IPS DF 6.9 (cell line): ENCODE measurements at places on chromosomes 12 and 14.

- DNase-seq = no peak
These were observed 183.6 kb downstream of the ERC1 start for GRCh38 chr12:1174659-1175058.

- no peak for DNase-seq
These were observed 11.4 kb downstream of the MMP14 start for GRCh38 chr14:22847661-22848341.

DNA sequence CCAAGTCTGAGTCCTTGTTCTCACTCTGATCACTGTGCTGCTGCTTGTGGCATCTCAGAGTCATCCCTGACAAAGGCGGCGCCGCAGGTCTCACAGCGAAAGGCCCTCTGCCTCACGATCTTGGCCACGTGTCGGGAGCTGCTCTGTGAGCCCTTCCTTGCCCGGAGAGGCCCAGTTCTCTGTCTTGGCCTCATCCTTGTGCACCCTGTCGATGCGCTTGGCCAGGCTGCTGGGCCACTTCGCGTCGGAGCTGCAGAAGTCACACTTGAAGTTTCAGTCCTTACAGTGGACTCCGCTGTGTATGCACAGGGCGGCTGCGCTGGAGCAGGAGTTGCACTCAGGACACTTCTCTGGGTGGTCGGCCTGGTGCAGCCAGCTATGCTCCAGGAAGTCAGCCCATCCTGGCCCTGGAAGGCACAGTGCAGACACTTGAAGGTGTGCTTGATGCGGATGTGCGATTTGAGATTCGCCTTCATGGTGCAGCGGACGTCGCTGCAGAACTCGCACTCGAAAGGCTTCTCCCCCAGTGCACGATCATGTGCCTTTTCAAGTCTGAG lies 36.4 kb upstream of the SAV1 start:
- no peak for DNase-seq

DNA sequence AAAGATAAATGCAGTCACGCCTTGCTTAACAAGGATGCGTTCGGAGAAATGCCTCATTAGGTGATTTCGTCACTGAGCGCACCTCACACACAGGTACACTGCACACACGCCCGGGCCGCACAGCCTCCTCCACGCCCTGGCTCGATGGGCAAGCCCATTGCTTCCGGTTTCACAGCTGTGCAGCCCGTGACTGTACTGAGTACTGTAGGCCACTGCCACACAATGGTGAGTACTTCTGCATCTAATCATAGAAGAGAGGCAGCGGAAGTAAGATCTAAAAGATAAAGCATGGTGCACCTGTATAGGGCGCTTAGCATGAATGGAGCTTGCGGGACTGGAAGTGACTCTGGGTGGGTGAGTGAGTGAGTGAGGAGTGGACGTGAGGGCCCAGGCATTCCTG lies 4.3 kb downstream of the RIMBP2 start:
- no peak for DNase-seq

DNA sequence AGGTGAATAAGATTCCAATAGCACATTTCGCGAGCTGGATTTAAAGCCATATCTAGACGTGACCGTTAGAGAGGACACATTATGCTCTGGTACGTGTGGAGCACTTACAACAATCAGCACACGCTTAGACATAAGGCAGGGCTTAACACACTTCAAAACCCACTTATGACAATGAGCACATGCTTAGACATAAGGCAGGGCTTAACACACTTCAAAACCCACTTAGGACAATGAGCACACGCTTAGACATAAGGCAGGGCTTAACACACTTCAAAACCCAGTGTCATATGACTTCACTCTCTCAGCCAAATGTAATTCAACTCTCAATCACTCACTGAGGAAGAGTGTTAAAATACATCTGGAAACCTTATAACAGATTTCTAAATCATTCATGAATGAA lies 11.2 kb upstream of the PLD4 start:
- no peak for DNase-seq

DNA sequence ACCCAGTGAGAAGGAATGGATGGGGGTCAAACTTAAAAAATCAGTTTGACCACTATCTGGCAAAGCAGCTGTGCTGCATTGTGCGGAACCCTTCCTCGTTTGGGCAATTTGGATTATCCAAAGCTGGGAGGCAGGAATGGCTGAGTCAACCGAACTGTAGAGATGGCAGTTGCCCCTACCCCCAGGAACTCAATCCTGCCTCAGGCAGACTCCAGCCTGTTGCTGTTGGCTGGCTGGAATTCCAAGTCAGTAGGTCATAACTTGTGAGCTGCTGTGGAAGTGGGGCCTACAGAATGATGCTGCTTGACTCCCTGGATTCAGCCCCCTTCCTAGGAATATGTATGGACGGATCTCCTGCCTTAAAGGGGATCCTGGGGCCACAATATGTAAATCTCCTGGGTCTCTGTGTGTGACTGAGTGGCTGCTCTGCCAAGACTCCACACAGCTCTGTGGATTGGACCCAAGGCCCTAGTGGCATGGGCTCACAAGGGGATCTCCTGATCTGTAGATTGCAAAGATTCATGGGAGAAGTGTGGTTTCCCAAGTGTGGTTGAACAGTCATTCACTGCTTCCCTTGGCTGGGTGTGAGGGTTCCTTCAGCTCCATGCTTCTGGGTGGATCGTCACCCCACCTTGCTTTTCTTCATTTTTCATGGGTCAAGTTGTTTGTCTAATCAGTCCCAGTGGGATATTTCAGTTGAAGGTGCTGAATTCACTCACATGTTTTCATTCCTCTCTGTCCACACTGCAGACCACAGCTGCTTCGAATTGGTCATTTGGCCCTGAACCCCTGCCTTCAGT lies 19.2 kb downstream of the LUM start:
- DNase-seq = no peak

DNA sequence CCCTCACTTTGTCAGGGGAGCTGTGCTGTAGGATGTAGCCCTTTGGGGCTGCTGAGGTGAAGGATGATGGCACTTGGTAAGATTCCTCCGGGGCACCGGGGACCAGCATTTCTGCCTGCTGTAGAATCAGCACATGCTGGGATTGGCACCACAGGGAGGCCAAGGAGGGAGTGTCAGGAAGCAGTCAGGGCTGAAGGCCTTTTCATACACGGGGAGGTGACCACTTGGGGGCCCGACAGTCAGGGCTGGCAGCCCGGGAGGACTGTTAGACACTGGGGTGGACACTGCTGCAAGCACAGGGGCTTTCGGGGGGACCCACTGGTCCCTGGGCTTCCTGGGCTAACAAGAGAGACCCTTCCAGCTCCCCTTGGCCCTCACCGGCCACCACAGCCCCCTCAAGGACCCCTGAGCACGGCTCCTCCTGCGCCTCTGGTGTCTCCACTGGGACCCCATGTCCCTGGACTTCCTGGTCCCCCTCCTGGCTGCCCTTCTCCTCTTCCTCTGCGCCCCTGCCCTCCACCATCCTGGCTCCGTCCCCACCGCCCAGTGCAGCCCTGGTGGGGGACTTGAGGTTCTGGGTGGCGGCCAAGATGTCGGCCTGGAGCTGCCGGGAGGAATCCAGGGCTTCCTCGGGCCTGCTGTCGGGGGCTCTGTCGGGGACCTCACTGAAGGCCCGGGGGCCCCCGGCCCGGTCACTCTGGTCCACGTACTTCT lies 6.5 kb downstream of the TMEM119 start:
- DNase-seq = no peak

DNA sequence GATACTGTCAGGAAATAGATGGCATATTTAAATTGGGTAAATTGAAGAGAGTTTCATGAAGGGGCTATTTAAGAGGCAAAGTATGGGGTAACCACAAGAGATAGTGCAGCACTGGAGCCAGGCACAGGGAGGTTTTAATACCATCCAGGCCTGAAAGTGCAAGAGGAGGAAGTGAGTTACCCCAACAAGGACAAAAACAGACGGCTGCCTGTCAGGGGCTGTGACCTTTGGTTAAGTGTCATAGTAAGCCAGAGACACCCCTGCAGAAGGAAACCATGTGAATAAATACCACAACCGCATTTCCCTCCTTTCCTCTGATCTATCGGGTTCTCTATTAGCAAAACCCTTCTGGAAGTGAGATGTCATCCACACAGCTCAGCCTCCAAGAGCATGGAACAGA lies 122.0 kb upstream of the DHRS4 start:
- no peak for DNase-seq

DNA sequence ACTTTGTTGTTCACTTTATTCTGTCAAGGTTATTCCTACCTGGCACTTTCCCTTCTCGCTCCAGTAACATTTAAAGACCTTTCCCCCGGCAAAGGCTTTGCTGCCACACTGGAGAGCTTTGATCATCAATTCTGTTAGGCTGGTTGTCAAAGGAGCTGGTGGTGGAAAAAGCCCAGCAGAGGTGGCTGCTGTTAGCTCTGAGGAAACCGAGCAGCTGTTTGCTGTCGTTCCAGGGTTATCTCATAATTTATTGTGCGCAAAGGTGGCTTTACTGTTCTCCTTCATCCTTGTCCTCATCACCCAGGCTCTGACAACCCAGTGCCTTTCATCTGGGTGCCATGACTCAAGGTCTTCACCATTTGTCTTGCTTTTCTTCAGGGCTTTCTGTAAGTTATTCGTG lies 38.2 kb upstream of the CRADD start:
- no peak for DNase-seq

DNA sequence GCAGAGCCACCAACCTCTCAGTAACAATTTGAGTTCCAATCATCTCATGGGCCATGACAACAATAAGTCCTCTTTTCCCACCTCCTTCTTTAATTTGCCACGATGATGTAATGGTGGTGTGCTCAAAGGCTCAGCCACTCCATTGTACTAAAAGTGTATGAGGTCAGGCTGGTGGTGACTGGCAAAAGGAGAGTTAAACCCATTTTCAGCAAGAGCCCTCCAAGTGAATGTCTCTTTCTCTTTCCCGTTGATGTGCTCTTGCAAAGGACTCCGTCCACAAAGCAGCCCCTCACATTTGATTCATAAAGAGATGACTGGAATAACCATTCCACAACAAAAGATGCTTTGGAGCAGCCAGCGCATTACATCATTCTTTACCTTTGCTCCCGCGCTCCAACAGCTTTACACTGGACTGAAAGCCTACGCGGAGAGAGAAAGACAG lies 41.6 kb downstream of the DUSP16 start:
- DNase-seq = no peak

- no peak for DNase-seq
These were observed 71.7 kb downstream of the TGFB3 start for GRCh38 chr14:75910048-75910447.

- no peak for DNase-seq
These were observed 334.4 kb downstream of the ADGRD1 start for GRCh38 chr12:131287938-131288764.

GRCh38 chr14:43789458-43789857 lies 717.6 kb downstream of the FSCB start:
- no peak for DNase-seq

DNA sequence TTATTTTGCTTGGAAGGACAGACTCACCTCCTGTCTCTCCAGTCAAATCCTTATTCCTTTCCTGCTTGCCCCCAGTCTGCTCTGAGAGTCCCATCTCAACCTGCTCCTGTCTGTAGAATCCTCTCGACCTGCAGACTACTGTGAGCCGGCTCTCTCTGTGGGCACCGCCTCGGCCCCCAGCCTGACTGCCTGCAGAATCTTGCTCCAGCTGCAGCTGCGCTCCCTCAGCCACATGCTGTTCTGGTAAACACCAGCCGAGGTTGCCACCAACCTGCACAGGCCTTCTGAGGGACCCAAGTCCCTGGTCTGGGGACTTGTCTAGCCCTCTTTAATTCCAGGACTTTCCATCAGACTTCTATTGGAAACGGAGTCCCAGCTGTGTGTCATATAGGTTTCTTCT lies 44.8 kb upstream of the PRMT8 start:
- DNase-seq = no peak

DNA sequence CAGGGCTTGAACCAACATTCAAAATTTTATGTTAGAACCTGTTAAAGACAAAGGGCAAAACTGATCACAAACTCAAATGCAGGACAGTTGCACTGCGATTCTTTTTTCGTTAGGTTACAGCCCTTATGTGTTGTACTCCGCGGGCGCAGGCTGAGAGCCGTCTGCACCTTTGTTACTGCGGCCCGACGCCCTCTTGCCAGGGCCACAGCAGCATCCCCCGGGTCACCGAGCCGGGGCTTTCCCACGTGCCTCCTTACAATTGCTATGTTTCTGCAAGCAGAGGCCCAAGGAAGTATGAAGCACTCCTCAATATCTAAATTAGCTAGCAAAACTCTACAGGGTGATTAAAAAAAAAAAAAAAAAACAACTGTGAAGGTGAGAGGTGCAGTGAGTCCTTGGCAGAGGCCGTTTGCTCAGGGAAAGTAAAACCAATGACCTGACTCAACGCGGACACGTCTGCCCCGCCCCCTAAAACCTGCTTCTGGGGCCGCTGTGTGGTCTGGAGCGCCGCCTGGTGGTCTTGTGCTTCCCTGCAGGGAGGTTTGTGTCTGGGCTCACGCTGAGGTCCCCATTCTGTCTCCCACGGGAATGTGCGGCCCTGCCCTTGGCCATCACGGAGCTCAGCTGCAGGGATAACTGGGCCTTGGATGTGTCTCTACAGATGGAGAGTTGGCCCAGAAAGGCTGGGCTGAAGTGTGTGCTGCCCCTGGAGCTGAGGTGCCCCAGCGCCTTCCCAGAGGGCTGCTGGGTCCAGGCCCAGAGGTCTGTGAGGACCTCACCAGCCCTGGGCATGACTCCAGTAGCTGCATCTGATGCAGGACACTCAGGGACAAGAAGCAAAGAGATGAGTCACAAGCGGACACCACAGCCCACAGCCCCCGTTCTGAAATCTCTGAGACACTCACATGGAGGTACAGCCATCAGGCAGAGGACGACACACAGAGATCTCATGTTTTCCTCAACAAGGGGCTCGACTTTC lies 418.5 kb downstream of the TMEM121 start:
- DNase-seq = no peak

- no peak for DNase-seq
These were observed 406.1 kb upstream of the TMPO start for GRCh38 chr12:98109266-98109665.

DNA sequence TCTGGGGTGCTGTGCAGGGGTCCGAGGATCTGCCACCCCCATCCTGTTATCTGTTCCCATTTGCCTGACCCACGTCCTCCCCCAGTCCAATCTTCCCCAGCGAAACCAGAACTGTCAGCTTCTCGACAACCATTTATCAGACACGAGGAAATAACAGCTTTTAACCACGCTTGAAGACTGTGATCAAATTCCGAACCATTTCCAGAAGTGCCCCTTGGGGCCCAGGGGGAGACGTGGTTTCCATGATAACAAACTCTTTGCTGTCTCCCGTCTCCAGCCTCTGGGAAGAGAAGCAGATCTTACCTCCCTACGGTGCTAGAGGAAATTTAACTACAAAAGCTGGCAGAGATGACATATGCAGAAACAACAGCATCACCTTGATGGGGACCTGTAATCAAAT lies 35.1 kb upstream of the SRRM4 start:
- no peak for DNase-seq

DNA sequence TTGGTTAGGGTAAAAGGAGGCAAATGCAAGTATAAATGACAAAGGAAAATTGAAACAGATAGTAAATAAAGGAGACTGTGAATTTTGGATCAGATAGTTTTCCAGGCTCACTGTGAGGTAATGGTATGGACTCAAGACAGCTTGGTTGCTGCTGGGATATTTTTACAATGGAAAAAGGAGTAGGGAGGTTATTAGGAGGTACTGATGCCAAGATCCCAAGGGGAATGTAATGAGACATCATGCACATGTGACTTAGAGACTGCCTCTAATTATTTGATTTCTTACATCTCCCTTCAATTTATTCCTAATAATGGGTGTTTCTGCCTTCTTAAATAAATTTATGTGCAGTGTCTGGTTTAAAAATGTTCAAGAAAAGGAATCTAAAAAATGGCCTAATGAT lies 56.9 kb downstream of the TAOK3 start:
- no peak for DNase-seq
